Right ventricle myocardium inferior (tissue), 1 donor: ENCODE measurements at places on chromosomes 2 and 18. TPM values are rescaled to one million over a fixed set of nuclear protein-coding genes. Genes with fewer than 3 reads are reported as not detected.

Gene C2orf78
- total RNA-seq = not detected

Gene EVX2
- total RNA-seq = not detected

Gene CRYGC
- total RNA-seq = not detected

Gene OTOS
- not detected for total RNA-seq

Gene GPR75
- 0.51 TPM for total RNA-seq

Gene RESP18
- not detected for total RNA-seq

Gene GKN2
- total RNA-seq = not detected

Gene B4GALT6
- total RNA-seq = 9.0 TPM

Gene CCDC148
- 0.78 TPM for total RNA-seq

Gene TRIM43
- total RNA-seq = not detected
